ENCODE measurements at places on chromosomes 5 and 9.

- DNase-seq = no peak
Observed at GRCh38 chr9:33739398-33739797, 56.0 kb upstream of the PRSS3 start.

GRCh38 chr9:86843206-86843605 is 104.1 kb downstream of the GAS1 start:
- DNase-seq = no peak

DNA sequence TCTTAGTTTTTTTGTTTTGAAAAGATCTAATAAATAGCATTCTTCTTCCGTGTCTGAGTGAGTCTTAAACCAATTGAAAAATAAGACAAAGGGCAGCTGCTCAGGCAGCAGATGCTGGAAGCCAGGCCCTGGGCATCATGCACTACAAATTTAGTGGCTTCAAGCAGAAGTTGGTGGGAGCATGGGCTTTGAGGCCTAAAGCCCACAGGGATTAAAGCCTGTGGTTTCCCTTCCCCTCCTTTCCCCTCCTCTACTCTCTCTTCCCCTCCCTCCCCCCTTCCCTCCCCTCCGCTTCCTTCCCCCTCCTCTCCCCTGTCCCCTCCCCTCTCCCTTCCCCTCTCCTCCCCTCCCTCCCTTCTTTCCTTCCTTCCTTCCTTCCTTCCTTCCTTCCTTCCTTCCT is 20.1 kb upstream of the KIF4B start:
- DNase-seq = no peak

GRCh38 chr5:112846556-112846955 is 14.5 kb upstream of the SRP19 start:
- no peak for DNase-seq

DNA sequence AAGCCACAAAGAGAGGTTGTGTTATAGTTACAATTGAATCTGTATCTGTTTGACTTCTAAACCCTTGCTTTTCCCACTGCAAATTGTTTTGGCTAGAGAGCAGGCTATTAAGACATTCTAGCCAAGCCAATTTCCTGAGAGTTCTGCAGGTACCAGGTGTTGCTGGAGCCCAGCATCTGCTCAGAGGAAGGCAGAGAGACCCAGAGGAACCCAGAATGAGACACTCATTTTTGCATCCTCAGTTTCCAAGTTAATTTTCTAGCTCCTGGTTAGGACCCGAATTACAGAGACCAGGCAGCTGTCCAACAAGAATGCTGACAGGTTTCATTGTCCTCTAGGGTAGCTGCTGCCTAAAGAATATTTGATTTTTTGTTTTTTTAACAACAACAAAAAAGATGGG is 266.2 kb downstream of the TRIM32 start:
- DNase-seq = no peak

DNA sequence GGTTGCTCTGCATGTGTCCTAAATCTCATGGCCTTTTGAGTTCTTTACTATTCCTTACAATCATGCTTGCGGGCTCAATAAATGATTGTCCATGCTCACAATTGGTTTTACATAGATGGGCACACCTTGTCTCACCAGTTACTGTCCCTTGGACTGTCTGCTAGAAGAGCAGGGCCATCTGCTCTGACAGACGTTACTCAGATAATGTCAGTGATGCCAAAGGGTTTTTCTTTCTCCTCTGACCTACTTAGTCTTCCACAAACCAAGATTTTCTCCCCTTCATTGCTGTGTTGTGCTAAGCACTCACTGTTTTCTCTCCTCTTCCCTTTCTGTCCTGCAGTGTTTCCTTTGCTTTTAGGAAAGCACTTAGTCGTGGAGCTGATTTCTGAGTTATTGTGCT is 562.3 kb downstream of the KIF4B start:
- DNase-seq = no peak

DNA sequence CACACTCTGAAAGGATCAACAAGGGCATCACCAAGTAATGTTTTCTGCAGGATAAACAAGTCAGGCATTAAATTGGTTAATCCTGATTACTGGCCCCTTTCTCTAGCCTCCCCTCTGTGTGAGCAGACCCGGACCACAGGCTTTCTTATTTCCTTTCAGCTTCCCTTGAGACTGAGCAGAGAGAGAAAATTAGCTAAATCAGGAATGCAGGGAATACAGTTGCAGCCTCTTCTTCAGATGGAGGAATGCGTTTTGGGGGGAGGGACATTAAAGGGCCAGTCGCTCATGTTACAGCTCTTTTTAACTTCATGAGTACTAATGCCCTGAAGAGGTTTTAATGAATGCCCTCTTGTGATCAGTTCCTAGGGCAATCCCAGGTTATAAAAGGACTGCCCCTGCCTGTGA is 19.8 kb downstream of the PCDHAC2 start:
- no peak for DNase-seq

GRCh38 chr5:33933723-33934169 is 2.4 kb upstream of the RXFP3 start:
- DNase-seq = no peak

- DNase-seq = no peak
Observed at GRCh38 chr9:98219364-98219716, 26.9 kb upstream of the CORO2A start.

GRCh38 chr5:134436523-134437339 is 25.1 kb upstream of the CDKN2AIPNL start:
- peak; percentile 87 for DNase-seq

DNA sequence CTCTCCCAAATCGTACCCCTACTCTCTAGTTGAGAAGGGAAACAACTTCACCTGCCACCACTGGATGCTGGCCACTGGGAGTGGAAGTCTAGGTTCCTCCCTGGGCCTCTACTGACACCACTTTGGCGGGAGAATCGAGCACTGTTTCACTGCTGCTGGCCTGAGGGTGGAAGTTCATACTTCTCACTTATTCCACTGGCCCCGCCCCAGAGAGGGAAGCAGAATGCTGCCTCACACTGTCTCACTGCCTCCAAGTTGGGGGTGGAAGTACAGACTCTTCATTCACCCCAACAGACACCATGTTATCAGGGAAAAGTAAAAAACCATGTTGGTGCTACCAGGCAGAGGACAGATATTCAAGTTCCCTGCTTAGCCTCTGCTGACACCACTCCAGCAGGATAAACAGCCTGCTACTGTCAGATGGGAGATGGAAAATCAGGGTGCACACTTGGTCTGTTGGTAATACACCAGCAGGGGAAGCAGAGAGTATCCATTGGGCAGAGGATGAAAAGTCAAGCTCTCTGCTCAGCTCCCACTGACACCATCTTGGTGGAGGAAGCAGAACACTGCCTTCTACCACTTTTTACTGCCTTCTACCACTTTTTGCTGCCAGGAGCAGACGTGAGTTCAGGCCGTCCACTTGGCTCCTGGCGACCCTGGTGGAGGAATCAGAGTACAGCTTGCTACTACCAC is 159.4 kb downstream of the SIL1 start:
- DNase-seq = no peak

DNA sequence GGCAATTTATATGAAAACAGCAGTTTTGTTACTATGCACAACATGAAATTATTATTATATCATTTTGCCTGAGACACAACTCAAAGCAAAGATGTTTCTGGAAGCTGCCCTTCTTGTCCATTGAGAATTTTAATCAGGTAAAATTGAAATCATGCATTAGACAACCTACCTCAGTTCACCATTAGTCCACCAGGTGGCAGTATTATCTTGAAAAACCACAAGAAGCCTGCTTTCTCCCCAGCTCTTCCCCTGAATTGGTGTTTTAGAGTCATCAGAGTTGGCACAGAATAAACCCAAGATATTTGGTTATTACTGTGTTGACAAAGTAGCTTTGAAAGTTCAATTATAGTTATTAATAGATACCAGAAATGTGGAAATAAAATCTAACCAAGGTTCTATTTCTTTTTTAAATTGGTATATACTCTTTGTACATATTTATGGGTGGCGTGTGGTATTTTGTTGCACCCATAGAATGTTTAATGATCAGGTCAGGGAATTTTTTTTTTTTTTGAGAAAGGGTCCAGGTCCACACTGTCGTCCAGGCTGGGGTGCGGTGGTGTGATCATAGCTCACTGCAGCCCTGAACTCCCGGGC is 25.7 kb downstream of the UTP15 start:
- peak; percentile 84 for DNase-seq

GRCh38 chr5:94072116-94072515 is 330.7 kb upstream of the POU5F2 start:
- DNase-seq = no peak

DNA sequence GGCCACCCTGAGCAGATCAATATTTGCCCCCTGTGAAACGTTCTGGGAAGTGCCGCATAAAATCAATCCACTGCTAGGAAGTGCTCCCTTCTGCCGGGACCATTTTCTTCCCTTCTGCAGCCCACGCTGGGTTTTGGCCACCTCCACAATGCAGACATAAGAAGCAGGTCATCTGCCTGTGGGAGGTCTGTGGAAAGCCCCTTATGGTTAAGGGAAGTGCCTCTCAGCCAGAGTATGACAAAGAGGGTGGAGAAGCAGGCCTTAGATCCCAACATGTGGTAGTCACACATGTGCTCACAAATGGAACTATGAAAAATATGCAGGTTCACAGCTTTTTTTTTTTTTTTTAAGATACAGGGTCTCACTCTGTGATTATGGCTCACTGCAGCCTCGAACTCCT is 82.8 kb downstream of the SLC1A3 start:
- no peak for DNase-seq

DNA sequence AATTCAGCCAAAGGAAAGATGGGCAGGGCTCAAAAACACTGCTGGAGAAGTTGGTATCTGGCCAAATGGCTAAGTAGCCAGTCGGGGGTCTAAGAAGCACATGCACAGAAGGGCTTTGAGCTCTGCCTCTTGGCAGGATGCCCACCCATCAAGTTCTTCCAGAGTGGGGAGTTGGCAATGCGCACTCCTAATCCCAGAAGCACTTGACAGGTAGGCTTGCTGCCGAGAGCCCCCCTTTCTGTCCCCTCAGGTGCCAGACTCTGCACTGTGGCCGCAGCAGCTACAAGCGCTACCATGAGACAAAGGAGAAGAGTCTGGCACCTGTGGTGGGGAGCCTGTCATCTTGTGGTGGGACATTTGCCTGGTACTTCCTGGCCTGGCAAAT is 252.9 kb upstream of the SLC24A2 start:
- DNase-seq = no peak

DNA sequence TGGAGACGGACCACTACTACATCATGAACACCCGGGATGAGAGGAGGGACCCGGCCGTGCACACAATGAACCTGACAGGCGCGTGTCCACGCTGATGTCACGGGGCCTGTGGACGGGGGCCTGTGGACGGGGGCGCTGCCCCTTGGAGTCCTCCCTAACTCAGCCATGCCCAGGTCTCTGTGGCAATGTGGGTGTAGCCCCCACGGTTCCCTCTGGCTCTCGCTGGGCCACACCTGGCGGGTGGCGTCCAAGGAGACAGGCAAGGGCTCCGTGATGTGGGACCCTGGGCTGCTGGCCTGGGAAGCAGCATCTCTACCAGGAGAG is 22.1 kb downstream of the PAEP start:
- no peak for DNase-seq

- peak; percentile 60 for DNase-seq
Observed at GRCh38 chr9:105157171-105157583, 87.3 kb upstream of the SLC44A1 start.

- DNase-seq = peak; percentile 25
Observed at GRCh38 chr5:148482697-148483462, 99.1 kb downstream of the FBXO38 start.

GRCh38 chr5:66615894-66616293 is 19.7 kb downstream of the MAST4 start:
- DNase-seq = no peak

GRCh38 chr5:82707741-82708140 is 369.5 kb downstream of the TMEM167A start:
- peak; percentile 9 for DNase-seq

DNA sequence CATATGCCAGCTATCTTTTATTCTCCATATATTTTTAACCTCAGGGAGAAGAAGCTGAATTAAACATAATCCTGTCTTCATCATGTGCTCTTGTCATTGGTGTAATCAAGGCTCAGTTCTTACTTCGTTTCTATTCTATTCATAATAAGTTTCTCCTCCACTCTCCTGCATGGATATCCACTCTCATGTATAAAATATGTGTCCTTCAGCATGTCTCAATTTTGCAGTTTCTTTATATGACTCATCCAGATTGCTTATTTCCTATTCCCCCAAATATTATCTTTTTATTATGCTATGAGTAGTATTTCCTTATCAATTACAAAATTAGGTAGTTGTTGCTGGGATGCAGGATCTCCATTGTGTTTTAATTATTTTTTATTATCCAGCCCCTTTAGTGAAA is 643.7 kb upstream of the ACO1 start:
- no peak for DNase-seq

DNA sequence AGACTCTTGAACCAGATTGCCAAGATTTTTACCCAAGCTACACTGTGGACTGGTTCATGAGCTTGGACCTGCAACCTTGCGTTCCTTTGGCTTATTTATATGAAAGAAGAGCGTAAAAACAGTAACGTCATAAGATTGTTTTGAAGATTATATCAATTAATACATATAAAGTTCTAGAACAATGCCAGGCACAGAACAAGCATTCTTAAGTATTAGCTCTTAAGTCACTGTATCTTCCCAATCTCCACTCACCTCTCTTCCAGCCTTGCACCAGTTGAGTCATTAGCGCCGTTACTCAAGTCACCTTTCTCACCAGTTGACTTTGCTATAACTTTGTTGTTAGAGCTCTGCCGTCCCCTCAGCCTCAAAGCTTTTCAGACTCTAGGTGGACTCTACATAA is 415.7 kb downstream of the PLK2 start:
- no peak for DNase-seq

DNA sequence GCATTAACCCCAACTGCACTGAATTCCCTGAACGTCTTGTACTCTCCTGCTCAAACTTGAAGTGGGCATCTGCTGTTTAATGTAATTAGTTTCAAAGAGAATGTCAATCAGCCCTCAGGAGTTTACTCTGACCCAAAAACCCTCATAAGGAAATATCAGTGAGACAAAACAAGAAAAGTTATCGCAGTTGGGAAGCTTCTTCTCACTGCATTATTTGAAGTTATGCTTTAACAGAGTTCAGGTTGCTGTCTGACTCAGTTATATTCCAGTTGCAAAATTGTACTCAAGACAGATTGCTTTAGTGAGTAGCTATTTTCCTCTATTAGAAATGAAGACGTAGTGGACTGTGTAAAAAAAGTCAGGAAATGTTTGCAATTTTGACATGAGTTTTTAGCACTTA is 52.1 kb downstream of the PPIC start:
- no peak for DNase-seq

DNA sequence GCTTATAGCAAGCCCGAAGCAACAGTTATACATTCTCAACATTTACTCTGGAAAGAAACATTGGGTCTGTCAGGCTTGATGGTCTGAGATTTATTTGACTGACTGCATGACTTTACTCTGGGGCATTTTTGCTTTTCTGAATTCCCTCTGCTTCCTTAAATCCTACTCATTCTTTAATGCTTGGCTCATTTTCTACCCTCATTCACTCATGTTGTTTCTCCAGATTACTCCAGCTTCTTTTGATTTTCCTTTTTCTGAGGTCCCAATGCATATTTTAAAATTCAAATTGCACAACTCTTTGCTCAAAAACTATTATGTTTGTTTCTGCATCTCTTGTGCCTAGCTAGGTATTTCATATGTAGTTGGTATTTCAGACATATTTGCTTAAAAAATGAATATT is 2002.9 kb upstream of the NUDT12 start:
- no peak for DNase-seq

GRCh38 chr9:134566196-134566847 is 75.3 kb upstream of the COL5A1 start:
- no peak for DNase-seq

GRCh38 chr5:37754976-37755375 is 84.9 kb downstream of the GDNF start:
- no peak for DNase-seq

- no peak for DNase-seq
Observed at GRCh38 chr5:178415353-178415752, 174.8 kb downstream of the COL23A1 start.

Data from brain microvascular endothelial cell (primary cell).